Stimulated activated CD8-positive, alpha-beta memory T cell treated with anti-CD3 and anti-CD28 coated beads, Interleukin-2, amount 100 ng/mL, for 1 hour (primary cell): ENCODE measurements at places on chromosomes 3 and 15.

DNA sequence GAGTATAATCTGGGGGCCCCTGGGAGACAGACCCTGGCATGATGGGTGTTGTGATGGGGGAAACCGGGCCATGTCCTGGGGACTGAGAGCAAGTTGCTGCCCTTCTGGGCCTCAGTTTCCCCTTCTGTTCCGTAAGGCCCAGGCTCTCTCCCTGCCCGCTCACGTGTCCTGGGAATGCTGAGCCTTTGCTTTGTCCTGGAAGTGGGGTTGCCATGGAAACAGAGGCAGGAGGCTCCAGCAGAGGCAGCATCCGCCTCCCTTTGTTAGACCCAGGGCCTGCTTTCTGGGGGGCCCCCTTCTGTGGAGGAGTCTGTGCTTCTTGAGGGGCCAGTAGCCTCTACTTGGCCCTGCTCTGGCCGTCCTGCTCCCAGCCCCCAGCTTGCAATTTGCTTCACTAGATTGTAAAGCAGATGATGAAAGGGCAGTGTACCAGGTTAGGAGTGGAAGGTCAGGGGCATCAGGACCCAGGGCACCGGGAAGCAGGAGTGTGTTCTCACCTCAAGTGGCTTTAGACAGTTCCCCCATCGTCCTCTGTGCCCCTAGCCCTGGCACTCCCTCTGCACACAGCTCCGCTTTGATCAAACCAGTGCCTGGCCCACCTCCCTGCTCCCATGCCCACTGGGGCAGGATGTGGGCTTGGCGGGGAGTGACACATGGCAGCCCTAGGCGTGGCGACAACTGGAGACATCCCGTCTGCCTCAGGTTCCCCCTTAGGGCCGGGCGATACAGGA is 105.6 kb downstream of the FBLN2 start:
- DNase-seq = no peak

DNA sequence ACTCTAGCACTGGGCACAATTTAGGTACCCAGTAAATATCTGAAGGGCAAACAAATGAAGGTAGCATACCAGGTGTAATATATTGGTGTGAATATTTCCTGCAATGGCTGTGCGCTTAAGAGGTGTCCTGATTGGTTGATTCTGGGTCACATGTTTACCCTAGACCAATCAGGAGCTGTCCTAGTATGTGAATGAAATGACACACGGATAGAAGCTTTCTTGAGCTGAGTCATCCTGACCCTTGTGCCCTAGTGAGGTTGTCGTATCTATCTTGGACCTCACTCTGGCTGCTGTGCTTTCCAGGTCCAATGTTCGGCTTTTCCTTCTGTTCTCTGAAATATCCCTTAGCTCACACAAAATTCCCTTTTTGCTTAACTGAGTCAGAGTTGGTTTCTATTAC is 58.1 kb upstream of the FOXP1 start:
- no peak for DNase-seq

- DNase-seq = no peak
Observed at GRCh38 chr15:56798639-56799038, 65.3 kb upstream of the ZNF280D start.

GRCh38 chr3:153392363-153392762 is 230.3 kb downstream of the RAP2B start:
- no peak for DNase-seq

GRCh38 chr3:123054109-123054778 is 12.6 kb upstream of the PDIA5 start:
- DNase-seq = no peak

- no peak for DNase-seq
Observed at GRCh38 chr3:129599607-129600006, 6.9 kb downstream of the PLXND1 start.

- DNase-seq = peak; percentile 42
Observed at GRCh38 chr3:194682694-194683310, 2.9 kb upstream of the FAM43A start.

GRCh38 chr3:14329116-14329830 is 73.1 kb upstream of the SLC6A6 start:
- no peak for DNase-seq

- no peak for DNase-seq
Observed at GRCh38 chr3:156383441-156384025, 171.4 kb downstream of the SSR3 start.

GRCh38 chr3:171871392-171872274 is 28.5 kb downstream of the TMEM212 start:
- DNase-seq = no peak

- DNase-seq = no peak
Observed at GRCh38 chr3:172312001-172312400, 136.3 kb downstream of the GHSR start.

- DNase-seq = no peak
Observed at GRCh38 chr15:73940061-73940981, 14.1 kb downstream of the LOXL1 start.

- DNase-seq = no peak
Observed at GRCh38 chr3:189160519-189161309, 11.1 kb upstream of the TPRG1 start.

DNA sequence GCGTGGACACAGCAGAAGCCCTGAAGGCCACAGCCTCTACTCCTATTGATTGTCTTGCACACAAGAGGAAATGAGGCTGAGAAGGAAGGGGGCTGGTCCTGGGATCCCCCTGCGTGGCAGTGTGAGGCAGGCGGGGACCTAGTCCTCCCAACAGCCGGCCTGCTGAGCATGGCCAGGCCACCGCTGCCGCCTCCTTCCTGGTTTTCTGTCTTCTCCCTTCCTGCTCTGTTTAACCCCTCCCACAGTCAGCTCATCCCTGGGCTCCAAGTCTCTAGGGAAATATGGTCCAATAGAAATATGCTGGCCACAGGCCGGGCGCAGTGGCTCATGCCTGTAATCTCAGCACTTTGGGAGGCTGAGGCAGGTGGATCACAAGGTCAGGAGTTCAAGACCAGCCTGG is 42.1 kb upstream of the HES1 start:
- DNase-seq = no peak

- no peak for DNase-seq
Observed at GRCh38 chr15:72420576-72420975, 22.5 kb downstream of the TMEM202 start.

- DNase-seq = no peak
Observed at GRCh38 chr3:101950510-101950909, 101.2 kb downstream of the NFKBIZ start.

- DNase-seq = no peak
Observed at GRCh38 chr3:173553635-173554280, 156.2 kb downstream of the NLGN1 start.

DNA sequence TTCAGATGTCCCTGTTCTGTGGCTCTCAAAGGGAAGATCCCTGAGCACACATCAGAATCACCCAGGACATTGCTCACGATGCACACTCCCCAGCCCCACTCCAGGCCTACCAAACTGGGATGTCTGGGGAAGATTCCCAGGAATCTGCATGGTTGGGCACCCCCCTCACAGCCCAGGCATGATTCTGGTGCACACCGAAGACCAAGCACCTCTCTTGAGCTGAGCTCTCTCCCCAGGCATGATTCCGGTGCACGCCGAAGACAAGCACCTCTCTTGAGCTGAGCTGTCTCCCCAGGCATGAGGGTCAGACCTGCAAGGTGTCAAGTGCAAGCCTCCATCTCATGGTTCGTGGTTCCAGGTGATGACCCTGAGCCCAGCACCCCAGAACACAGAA is 112.2 kb upstream of the MEF2A start:
- no peak for DNase-seq

- no peak for DNase-seq
Observed at GRCh38 chr3:64295594-64295993, 70.3 kb upstream of the PRICKLE2 start.

GRCh38 chr3:177228601-177229190 is 31.4 kb upstream of the TBL1XR1 start:
- no peak for DNase-seq

GRCh38 chr3:11059090-11059798 is 66.7 kb downstream of the SLC6A1 start:
- DNase-seq = no peak

DNA sequence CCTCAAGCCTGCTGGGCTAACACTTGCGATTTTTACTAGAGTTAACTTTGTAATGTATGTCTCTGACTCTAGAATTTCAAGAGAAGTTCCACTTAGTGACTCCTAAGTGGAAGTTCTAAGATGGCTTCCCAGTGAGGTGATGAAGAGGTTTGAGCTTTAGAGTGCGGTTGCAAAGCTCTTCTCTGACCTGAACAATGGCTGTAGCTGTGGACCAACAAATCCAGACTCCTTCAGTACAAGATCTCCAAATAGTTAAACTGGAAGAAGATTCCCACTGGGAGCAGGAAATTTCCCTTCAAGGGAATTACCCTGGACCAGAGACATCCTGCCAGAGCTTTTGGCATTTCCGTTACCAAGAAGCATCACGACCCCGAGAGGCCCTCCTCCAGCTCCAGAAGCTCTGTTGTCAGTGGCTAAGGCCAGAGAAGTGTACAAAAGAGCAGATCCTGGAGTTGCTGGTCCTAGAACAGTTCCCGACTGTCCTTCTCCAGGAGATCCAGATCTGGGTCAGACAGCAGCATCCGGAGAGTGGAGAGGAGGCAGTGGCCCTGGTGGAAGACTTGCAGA is 22.3 kb downstream of the WDR73 start:
- DNase-seq = no peak

DNA sequence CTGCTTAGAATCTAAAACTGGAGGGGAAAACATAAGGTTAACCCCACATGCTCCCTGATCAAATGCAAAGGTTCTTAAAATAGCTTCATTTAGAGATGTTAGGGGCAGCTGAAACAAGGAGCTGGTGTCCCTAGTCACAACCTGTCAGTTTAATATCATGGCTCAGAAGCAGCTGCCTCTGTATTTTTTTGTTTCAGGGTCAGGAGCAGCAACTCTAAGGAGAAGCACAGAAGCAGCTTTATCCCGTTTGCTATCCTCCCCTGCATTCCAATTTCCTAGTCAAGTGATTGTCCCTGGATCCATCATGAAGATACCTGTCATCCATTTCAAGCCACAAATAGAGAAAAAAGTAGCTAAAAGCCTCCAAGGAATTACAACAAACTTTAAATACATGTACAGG is 4.1 kb downstream of the FILIP1L start:
- DNase-seq = no peak

- DNase-seq = no peak
Observed at GRCh38 chr15:61829514-61829889, 230.7 kb downstream of the VPS13C start.

- DNase-seq = no peak
Observed at GRCh38 chr3:126858887-126859286, 124.0 kb upstream of the PLXNA1 start.

DNA sequence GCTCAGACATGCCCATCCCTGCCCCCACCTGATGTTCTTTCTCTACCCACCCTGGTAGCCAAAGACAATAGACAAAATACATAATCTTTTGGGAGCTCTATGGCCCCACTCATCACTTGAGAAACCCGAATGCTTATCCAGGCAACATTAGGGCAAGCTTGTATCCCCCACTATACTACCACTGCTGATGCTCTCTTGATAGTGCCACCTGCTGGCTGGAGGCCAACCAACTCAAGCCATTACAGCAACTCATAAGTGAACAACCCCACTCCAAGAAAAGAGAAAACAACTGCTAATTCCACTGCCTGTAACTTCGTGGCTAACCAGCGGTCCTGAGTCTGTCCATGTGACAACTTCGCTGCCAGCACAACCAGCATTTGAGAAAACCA is 342.5 kb upstream of the TGFBR2 start:
- no peak for DNase-seq

DNA sequence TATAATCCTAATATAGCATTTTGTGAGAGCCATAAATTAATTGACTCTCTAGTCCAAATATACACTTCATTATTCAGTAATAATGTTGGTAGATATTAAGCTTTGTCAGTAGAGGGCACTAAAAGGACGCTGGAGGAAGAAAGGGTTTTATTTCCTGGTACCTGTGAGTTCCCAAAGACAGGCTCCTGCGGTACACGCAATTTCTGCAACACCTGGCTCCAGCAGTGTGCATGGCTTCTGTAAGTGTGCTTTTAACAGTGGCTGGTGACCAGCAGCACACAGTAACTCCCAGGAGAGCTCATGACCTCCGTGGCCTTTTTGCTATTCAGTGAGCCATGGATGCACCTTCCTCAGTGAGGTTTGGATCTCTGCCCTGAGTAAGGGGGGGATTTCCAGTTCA is 338.3 kb upstream of the ZNF385D start:
- DNase-seq = no peak

GRCh38 chr3:29503958-29504357 is 223.1 kb downstream of the RBMS3 start:
- DNase-seq = no peak

DNA sequence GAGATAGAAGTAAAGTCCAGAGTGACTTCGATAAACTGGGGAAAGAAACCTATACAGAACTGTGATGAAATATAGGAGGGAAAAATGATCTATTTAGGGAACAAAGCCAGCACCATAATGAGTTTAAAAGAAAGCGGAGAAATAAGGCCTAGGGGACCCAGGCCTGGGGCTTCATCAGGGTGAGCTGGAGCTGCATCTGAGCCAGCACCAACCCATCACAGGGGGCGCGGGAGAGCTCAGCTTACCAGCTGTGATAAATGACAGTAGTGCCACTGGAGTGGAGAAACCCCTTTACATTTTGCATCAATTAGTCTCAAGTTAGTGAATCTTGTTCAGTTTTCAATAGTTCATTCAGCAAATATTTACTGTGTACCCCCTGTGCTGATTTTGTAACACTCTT is 21.3 kb downstream of the PODXL2 start:
- no peak for DNase-seq

GRCh38 chr3:175212896-175213295 is 353.8 kb downstream of the NAALADL2 start:
- DNase-seq = no peak

DNA sequence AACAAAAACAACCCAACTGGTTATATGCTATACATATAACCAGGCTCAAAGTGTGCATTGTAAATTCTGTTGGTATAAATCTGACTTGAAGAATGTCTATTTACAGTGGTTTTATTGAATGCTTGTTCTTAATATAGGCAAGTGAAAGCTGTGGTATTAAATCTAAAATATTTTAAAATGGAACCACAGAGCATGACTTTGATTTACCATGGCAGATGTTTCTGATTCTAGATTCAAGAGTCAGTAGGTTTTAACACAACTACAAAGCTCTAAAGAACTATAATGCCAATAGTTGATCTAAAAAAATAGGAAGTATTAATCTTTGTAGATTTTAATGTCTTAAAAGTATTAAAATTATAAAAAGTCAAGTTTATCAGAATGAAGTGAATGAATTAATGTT is 141.9 kb upstream of the PLSCR5 start:
- DNase-seq = no peak

GRCh38 chr3:108088697-108089096 is 2.1 kb downstream of the CD47 start:
- DNase-seq = no peak

DNA sequence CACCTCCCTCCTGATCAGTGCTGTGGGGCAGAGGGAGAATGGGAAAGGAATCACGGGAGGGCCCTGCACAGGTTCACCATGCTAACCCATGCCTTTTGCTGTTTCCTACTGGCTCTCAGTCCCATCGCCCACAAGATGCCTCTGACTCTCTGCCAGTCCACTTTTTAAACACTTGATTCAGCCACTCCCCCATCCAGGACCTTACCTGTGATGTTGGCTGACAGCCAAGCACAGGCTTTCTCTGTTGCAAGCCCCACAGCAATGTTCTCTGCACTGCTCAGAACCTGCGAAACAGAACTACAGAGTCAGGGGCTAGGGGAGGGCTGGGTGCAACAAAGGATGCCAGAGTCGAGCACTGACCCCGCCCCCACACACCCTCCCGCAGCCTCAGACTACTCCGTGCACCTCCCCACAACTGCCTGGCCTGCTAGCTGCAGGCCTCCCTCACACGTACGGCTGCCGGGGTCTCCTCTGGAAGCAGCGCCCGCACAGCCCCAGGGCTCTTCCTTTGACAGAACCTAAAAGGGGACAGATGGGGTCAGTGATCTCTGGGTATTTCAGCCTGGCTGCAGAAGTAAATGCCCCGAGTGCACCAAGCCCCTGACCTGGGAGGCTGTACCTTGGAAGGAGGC is 9.1 kb downstream of the CDAN1 start:
- no peak for DNase-seq
